ENCODE measurements at places on chromosomes 5 and 9.

DNA sequence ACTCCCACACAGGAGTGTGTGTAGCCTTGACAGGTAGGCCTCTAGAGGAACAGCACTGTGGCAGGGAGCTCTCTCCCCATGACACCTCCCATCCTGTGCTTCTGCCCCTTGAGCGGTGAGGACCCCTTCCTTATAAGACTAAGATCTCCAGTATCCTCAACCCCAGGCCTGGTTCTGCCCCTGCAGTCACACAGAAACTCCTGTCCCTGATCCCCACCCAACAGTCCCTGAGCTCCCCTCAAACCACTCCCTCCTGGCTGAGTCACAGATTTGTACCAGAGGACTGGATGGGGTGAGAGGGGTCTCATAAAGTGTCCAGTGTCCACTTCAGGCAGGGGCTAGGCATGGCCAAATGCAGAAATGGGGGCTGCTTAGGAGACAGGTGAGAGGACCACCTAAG, 47.8 kb upstream of the CDKN2AIPNL start:
- DNase-seq = no peak

- no peak for DNase-seq
Observed at GRCh38 chr9:19155106-19155935, 28.0 kb upstream of the PLIN2 start.

GRCh38 chr5:95850391-95850894, 27.9 kb upstream of the GLRX start:
- DNase-seq = no peak

GRCh38 chr9:123135430-123135829, 102.0 kb downstream of the GPR21 start:
- no peak for DNase-seq

DNA sequence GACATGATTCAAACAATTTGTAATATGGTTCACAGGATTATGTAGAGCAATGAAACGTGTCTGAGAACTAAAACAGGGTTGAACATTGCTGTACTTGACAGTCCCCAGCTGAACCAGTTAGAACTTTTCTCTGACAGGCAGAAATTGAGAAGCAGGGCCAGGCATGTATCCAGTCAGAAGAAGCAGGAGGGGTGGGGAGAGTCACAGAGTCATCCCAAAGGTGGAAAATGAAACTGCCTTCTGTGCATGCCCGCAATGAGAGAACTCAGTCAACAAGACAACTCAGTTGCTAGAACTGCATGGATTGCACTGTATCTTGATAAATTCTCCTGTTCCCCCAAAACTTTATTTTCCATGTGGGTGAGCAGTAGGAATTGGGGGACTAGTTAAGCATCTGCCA, 72.9 kb upstream of the PRLR start:
- no peak for DNase-seq

- DNase-seq = no peak
Observed at GRCh38 chr5:108727651-108728565, 19.8 kb upstream of the FER start.

DNA sequence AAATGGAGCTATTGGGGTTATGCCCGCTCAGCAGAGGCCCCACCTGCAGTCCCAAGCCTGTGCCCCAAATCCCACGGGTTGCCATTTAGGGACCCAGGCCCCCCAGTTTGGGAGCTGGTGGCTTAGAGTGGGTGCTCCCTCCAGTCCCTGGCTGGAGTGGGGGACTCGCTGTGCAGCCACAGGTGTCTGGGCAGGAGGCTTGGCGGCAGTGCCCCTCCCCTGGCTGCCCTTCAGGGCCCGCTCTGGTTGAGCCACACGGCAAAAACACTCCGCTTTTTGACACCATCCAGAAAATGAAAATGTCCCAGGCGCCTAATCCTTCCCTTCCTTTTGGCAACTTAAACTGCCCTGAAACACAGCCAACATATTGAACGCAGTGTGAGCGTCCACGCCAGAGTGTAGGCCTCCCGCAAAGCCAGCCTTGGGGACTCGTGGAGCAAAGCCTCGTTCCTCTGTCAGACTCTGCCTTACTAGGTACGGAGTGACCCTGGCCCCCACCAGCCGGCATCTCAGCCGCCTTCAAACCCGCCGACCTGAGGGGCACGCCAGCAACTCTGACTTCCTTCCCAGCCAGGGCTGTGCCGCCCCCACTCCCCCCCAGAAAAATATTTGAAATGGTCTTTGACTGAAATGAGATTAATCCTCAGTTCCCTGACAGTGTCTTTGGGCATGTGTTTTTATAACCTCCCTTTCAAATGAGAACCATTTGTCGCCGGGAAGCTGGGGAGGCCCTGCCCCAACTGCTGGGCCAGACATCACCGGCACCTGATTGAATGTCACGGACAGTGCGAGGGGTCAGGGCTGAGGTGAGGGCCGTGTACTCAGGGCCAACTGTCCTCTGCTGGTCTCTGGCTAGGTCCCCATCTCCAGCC, 98.5 kb upstream of the LMX1B start:
- no peak for DNase-seq

DNA sequence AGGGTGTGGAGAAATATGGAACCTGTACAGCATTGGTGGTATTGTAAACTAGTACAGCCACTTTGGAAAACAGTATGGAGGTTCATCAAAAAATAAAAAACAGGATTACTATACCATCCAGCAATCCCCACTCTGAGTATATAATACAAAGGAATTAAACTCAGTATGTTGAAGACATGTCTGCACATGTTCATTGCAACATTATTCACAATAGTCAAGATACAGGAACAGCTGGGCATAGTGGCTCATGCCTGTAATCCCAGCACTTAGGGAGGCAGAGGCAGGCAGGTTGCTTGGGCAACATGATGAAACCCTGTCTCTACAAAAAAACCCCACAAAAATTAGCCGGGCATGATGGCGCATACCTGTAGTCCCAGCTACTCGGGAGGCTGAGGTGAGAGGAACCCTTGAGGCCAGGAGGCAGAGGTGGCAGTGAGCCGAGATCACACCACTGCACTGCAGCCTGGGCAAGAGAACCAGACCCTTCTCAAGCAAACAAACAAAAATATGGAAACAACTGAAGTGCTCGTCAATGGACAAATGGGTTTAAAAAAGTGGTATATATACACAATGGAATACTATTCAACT, 63.6 kb downstream of the TMEM174 start:
- no peak for DNase-seq

GRCh38 chr9:113853333-113853732, 22.8 kb upstream of the ZNF618 start:
- no peak for DNase-seq

DNA sequence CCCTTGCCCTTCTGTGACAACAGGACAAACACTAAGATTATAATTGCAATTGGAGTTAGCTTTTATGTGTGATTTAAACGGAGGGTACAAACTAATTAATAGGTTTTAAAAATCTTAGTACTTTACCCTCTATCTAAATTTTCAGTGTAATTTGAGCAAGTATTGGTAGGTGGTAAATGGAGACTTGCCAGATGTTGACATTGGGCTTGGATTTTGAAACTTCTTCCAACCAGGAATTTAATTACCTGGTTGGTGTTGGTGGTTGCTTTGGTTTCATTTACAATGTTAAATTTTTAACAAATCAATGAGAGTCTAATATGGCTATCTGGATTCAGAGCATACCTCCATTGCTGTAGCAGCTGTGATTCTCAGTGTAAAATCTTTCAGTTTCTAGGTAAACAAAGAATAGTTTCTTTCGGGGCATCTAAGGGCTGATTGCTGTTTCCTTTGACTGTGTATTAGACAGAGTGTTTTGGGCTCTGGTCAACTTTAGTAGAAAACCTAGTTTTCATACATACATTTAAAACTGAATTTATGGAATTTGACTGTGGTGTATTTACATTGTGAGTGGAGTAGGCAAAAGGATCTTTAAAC, 1.9 kb downstream of the DAPK1 start:
- DNase-seq = no peak

DNA sequence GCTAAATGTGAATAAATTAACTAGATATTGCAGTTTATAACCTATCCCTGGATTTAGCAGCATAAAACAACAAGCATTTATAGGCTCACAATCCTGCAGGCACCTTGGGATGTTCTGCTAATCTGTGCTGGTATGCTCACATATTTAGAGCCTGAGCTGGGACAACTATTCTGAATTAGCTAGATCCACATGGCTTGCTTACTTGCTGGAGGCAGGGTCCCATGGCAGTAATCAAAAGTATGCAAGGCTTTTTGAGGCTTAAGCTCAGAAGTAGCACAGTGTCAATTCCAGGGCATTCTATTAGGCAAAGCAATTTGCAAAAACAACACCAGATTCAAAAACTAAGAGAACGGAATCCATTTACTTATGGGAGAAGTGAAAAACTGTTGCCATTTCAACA, 745.0 kb upstream of the ACO1 start:
- DNase-seq = no peak

DNA sequence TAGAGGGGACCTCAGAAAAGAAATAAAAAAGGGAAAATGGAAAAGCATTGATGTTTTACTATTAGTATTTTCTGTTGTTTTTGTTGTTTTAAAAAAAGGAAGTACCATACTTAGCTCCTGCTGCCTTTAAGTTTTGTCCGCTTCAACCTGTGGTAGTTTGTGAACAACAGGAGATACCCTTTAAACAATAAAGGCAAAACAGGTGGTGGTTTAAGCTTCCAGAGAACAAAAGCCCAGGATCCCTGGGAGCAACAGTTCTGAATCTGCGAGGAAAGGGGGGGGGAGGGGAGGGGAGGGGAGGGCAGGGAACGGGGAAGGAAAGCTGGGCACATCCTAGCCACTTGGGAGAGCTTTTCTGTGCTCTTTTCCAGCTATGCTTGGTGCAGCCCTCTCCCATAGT, 2.1 kb upstream of the PSIP1 start:
- no peak for DNase-seq

- no peak for DNase-seq
Observed at GRCh38 chr5:132219981-132220380, 7.7 kb downstream of the P4HA2 start.

- DNase-seq = no peak
Observed at GRCh38 chr5:88724201-88724600, 158.8 kb downstream of the MEF2C start.

DNA sequence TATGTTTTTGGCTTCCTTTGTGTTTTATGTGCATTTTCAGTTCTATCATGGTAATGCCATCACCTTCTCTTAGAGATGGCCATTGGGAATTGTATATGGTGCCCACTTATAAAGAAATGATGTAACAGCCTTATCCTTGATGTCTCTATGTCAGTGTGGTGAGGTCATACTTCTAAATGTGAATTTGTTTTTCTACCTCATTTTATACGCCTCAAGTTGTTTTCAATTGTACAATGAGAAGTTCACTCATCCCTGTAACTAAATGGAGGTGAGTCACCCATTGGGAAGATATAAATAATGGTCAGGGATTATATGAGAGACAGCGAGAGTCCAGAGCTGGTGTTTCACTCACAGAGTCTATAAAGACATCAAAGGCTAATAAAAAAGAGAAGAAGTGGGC, 402.4 kb downstream of the AGTPBP1 start:
- no peak for DNase-seq

- no peak for DNase-seq
Observed at GRCh38 chr5:42784132-42784531, 27.5 kb downstream of the CCDC152 start.

DNA sequence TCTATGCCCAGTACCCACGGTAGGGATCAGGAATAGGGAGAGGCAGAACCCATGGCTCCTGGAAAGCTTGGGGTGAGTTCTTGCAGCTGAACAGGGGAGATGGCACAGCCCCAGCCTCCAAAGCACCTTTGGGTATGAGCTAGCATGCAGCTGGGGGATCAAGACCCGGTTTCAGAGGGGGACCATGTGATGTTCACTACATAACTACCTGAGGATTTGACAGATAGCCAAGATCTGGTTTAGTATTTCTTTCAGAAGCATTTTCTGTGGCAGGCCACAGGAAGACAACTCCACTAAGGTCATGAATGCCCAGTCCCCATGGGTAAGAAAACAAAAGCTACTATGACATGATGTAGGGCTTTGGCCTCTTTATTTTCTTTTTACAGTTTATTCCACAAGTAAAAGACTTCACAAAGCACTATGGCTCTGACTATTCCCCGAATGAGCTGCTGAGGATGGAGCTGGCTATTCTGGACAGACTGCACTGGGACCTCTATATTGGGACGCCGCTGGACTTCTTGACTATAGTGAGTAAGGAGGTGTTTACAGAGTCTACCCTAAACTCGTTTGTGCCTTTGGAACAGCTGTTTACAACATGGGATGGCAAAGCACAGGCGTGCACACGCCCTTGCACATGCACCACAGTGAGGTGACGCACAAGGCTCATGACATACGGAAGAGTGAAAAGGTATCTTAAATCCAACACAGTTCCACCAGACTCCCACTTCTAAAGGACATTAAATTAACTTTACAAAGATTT, 3.4 kb downstream of the CCNI2 start:
- no peak for DNase-seq

- no peak for DNase-seq
Observed at GRCh38 chr5:79699763-79700400, 10.2 kb downstream of the CMYA5 start.

DNA sequence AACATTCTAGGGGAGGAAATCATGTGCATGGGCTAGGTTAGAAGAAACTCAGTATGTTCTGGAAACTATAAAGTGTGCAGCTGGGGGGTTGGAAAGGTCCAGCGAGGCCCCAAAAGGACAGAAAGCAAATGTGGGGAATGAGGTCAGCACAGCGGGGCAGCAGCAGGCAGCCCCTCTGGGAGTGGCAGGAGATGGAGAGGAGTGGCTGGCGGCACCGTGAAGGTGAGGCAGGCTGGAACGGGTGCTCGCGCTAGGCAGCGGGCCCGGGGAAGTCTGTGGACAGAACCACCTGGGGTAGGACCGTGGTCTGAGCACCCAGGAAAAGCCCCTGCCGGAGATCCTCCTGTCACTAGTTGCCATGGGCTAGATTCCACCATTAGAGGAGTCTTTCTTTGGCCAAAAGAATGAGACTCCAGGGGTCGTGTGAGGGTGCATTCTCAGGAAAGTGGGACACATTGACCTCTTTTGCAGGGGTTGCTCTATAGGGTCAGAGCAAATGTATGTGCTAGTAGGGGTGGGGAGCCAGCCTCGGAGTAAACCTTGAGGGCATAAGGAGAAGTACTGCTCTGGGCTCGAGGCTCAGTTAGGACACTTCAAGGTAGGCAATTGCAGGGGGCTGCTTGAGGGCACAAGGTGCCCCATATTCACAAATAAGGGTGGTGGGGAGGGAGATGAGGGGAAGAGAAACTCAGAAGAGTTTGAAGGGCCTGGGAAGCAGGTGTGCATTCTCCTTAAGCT, 61.2 kb downstream of the IL6ST start:
- DNase-seq = no peak

DNA sequence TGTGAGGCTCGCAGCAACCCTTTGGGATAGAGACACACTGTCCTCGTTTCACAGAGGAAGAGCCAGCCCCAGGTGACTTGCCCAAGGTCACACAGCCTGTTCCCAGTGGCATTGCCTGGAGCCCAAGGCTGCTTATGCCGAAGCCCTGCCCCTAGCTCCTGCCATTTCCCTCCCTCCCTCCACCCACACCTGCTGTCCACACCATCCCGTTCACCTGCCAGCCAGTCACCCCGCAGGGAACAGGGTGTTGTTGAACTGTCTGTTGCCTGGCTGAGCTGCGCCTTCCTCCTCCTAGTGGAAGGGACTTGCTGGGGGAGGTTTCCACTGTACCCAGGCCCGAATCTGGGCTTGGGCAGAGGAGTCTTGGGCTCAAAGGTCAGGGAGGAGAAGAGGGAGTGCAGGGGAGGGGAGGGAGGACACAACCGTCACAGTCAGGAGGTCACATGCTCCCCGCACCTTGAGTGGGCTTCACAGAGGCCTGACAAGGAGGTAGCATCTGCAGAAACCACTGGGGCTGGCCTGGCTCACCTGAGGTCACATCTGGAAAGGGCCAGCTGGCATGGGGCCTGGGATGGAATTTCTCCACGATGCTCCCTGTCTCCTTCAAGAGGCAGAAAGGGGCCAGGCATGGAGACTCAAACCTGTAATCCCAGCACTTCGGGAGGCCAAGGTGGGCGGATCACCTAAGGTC, 6.3 kb downstream of the TTC16 start:
- no peak for DNase-seq
